ENCODE measurements at places on chromosomes 1 and 21. TPM values are rescaled to one million over a fixed set of nuclear protein-coding genes. Genes with fewer than 3 reads are reported as not detected.

DNA sequence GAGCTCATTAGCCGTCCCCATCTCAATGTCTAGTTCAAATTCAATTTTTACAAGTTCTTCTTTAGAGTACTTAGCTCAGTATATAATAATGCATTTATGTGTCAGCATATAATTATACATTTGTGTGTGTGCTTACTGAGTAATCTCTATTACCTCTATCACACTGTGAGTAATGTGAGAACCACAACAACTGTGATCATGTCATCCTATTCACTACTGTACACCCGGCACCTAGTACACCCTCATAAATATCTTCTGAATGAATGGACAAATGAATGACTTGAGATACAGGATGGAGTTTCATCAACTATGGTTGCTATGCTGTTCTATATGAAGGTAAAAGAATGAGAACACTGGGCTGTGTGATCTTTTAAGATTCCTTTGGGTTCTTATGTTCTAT is 124.0 kb downstream of the GPATCH2 start:
- no peak for DNase-seq

The ORC1 gene
- 42.4 TPM for total RNA-seq

The AQP10 gene
- total RNA-seq = not detected

- DNase-seq = peak; percentile 56
Measured at GRCh38 chr1:117664314-117664713, 58.5 kb downstream of the TENT5C start.

- DNase-seq = no peak
Measured at GRCh38 chr1:232489256-232489655, 140.7 kb downstream of the SIPA1L2 start.

DNA sequence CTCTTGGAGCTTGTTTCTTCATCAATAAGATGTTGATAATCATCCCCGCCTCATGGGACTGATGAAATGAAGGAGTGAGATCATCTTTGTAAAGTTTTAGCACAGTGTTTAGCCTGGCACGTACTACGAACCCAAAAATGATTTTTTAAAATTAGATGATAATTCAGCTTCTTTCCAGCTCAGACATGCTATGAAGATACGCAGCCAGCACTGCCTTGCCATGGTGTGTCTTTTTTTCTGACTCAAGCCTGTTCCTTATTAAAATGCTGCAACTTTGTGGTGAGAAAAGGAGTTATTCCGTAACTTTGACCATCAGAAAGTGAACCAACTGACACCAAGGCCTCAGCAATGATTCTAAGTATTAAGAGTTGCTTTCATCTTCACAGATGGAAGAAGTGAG is 269.0 kb downstream of the LTN1 start:
- DNase-seq = no peak

- DNase-seq = no peak
Measured at GRCh38 chr1:241767737-241768136, 80.3 kb upstream of the EXO1 start.

The KIAA1614 gene
- total RNA-seq = 0.05 TPM

The PGBD5 gene
- total RNA-seq = 0.10 TPM

The CASZ1 gene
- total RNA-seq = 1.6 TPM

- no peak for DNase-seq
Measured at GRCh38 chr1:14710331-14710730, 111.8 kb downstream of the KAZN start.

The ELF3 gene
- total RNA-seq = 0.37 TPM

GRCh38 chr21:30714946-30715345 is 3.6 kb downstream of the KRTAP21-3 start:
- DNase-seq = no peak

DNA sequence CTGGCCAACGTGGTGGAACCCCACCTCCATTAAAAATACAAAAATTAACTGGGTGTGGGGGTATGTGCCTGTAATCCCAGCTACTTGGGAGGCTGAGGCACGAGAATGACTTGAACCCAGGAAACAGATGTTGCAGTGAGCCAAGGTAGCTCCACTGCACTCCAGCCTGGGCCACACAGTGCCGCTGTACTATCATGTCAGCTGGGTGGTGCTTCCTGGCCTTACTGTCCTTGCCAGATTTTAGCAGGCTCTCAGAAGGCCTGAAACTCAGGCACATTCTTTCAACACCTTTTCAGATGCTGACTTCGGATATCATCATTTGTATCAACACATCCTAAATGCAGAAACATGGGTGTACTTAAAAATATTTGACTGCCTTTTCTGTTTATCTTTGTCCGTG is 31.6 kb upstream of the NBL1 start:
- DNase-seq = no peak

DNA sequence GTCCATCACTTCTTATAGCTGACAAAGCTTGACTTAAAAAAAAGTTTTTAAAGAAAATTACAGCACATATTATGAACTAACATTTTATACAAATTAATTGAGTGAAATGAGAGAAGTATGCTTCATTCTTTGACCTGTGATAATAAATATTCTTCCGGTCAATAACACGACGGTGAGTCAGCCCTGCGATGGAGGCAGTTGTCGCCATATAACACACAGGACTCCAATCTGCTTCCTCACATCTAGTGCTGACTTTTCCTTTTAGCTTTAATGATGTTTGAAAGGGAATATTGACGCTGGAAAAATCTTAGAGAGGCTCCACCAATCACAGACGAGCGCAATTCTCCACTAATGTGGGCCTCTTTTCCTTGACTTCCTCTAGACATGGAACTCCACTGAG is 166.9 kb upstream of the C1orf21 start:
- no peak for DNase-seq
